CD8-positive, alpha-beta memory T cell (primary cell): ENCODE measurements at places on chromosomes 16 and 17. TPM values are rescaled to one million over a fixed set of nuclear protein-coding genes. Genes with fewer than 3 reads are reported as not detected.
A peak's percentile ranks its signal among the peaks of the same experiment; 100 is the strongest.

DNA sequence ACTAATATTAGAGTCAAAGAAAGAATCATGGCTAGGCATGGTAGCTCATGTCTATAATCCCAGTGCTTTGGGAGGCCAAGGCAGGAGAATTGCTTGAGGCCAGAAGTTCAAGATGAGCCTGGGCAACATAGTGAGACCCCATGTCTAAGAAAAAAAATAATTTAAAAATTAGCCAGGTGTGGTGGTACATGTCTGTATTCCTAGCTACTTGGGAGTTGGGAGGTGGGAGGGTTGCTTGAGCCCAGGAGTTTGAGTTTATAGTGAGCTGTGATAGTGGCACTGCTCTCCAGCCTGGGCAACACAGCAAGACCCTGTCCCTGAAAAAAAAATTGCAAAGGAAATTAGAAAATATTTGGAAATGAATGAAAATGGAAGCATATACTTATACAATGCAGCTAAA, 210.3 kb upstream of the AXIN2 start:
- no peak for DNase-seq
- no peaks in the 10 kb centered on the region for H3K27me3 ChIP-seq
- H3K27ac ChIP-seq = no peak overlapping the region
- H3K4me1 ChIP-seq = no peaks in the 10 kb centered on the region

GRCh38 chr16:30783280-30784109, 3.5 kb downstream of the ZNF629 start:
- no peak for DNase-seq
- H3K36me3 ChIP-seq = no peaks in the 10 kb centered on the region
- no peak overlapping the region for H3K27ac ChIP-seq
- peaks cover 14% of the 10 kb centered on the region for H3K4me1 ChIP-seq
- H3K4me3 ChIP-seq = no peak overlapping the region

- peaks cover 67% of the 10 kb centered on the region for H3K4me1 ChIP-seq
- no peak overlapping the region for H3K27ac ChIP-seq
- DNase-seq = peak; percentile 30
Measured at GRCh38 chr16:27405546-27406451, 3.8 kb downstream of the IL21R start.

GRCh38 chr16:20363191-20363590, 10.7 kb upstream of the UMOD start:
- H3K4me3 ChIP-seq = no peak overlapping the region
- no peaks in the 10 kb centered on the region for H3K36me3 ChIP-seq
- no peak overlapping the region for H3K27ac ChIP-seq
- no peaks in the 10 kb centered on the region for H3K4me1 ChIP-seq

DNA sequence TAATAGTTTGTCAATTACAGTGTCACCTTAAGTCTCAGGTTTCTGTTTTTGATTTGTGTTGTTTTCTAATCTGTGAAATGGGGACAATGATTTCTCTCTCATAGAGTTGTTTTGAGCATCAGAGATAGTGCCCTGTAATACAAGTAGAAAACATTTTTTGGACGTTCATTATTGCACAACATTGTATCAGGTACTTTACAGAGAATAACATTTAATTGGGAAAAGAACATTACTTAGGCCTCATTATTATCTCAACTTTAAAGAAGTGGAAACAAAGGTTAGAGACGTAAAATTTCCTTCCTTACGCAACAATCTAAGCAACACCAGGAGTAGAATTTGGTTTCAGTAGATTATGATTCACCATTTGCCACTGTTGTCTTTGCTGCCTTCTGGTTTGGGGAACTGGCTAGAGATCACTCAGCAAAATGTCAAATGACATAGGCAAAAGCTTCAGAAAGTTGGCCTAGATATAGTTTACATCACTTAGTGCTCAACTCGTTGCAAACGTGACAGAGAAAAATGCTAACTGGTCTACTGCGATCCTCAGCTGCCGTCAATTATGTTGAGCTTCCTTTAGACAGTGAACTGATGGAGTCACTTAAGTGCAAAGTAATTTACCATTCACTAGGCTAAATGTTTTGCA, 1026.8 kb downstream of the CDH11 start:
- no peak for DNase-seq
- H3K36me3 ChIP-seq = no peaks in the 10 kb centered on the region
- no peak overlapping the region for H3K4me3 ChIP-seq
- H3K27ac ChIP-seq = no peak overlapping the region

DNA sequence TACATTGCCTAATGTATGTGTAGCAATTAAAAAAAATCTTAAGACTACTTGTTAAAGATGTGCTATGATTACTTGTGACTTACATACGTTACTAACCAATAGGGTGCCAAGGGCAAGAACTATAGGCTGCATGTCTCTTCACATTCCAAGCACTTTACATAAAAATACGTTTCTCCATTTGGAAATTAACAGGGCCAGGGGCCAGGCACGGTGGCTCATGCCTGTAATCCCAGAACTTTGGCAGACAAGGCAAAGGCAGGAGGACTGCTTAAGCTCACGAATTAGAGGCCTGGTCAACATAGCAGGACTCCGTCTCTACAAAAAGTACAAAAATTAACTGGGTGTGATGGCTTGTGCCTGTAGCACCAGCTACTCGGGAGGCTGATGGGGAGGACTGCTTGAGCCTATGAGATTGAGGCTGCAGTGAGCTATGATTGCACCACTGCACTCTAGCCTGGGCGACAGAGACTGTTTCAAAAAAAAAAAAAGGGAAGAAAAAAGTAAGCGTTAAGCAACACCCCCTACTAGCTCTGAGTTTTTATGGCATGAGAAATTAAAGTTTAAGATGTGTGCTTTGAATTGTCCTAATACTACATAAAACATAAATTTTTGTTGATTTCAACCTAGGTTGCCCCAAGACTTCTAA, 12.3 kb downstream of the PSMD12 start:
- no peak overlapping the region for H3K4me3 ChIP-seq
- H3K36me3 ChIP-seq = peaks cover 40% of the 10 kb centered on the region
- DNase-seq = no peak

DNA sequence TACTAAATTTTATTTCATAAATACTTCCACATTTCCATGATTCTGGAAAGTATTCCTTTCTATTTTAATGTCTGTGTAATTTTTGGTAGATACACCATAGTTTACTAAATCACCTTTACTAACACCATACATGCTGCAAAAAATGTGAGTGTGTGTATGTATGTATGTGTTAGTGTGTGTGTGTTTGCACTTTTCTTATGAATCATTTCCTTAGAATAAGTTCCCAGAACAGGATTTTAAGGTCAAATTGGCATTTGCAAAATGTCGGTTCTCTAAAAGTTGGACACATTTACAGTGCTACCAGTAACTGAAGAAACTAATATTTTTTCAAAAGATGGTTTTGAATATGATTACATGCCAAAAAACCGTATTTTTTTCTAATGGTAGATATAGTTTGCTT, 137.1 kb downstream of the CYB561 start:
- H3K4me1 ChIP-seq = no peaks in the 10 kb centered on the region
- no peak overlapping the region for H3K27ac ChIP-seq
- no peak for DNase-seq
- no peaks in the 10 kb centered on the region for H3K36me3 ChIP-seq
- H3K4me3 ChIP-seq = no peak overlapping the region

DNA sequence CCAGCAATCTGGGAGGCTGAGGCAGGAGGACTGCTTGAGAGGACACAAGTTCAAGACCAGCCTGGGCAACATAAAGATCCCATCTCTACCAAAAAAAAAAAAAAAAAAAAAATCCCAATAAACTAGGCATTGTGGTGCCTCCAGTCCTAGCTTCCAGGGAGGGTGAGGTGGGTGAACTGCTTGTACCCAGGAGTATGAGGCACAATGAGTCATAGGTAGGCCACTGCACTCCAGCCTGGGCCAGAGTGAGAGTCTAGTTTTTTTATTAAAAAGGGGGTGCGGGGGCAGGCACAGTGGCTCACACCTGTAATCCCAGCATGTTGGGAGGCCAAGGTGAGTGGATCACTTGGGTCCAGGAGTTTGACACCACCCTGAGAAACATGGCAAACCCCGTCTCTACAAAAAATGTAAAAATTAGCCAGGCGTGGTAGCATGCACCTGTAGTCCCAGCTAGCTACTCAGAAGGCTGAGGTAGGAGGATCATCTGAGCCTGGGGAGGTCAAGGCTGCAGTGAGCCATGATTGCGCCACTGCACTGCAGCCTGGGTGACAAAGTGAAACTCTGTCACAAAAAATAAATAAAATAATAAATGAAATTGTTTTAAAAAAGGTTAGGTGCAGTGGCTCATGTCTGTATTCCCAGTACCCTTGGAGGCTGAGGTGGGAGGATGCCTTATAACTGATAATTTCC, 7.8 kb upstream of the CHST6 start:
- no peaks in the 10 kb centered on the region for H3K36me3 ChIP-seq
- H3K4me3 ChIP-seq = no peak overlapping the region
- no peak overlapping the region for H3K27ac ChIP-seq

DNA sequence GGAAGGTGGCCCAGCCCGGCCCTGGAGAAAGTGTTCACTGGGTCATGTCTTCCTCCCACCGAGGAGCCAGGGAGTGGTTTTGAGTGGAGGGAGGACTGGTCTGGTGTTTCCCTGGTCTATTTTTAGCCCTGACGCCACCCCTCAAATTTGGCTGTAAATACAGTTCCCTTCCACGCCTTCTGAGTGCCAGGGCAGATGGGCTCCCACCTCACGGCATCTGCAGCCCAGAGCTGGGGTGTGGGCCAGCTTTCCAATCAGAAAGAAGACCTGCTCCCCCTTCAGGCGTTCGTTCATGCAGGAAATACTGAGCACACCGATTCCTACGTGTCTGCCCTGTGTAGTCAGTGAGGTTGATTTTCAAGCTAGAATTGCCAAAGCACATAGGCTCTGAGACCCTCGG, 53.7 kb downstream of the SNX20 start:
- no peak overlapping the region for H3K27ac ChIP-seq
- peaks cover 34% of the 10 kb centered on the region for H3K4me1 ChIP-seq
- H3K4me3 ChIP-seq = no peak overlapping the region
- no peaks in the 10 kb centered on the region for H3K27me3 ChIP-seq
- no peaks in the 10 kb centered on the region for H3K36me3 ChIP-seq

DNA sequence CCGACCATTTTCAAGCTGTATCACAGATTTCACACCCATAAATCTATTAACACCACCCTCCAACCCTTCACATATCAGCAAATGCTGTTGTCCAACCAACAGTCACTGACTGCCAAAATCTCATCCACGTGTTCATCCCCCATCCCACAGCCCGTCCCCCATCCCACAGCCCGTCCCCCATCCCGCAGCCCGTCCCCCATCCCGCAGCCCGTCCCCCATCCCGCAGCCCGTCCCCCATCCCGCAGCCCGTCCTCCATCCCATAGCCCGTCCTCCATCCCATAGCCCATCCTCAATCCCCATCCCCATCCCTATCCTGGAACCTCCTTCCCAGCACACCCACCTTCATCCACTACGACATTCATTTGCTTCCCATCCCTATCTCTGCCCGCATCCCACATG, 14.1 kb downstream of the DLG4 start:
- H3K27ac ChIP-seq = peak overlapping the region; percentile 82
- no peak for DNase-seq
- no peaks in the 10 kb centered on the region for H3K36me3 ChIP-seq
- H3K27me3 ChIP-seq = no peaks in the 10 kb centered on the region
- peak overlapping the region; percentile 62 for H3K4me3 ChIP-seq

GRCh38 chr17:13160296-13160695, 142.5 kb upstream of the ELAC2 start:
- no peaks in the 10 kb centered on the region for H3K36me3 ChIP-seq
- no peak overlapping the region for H3K4me3 ChIP-seq

DNA sequence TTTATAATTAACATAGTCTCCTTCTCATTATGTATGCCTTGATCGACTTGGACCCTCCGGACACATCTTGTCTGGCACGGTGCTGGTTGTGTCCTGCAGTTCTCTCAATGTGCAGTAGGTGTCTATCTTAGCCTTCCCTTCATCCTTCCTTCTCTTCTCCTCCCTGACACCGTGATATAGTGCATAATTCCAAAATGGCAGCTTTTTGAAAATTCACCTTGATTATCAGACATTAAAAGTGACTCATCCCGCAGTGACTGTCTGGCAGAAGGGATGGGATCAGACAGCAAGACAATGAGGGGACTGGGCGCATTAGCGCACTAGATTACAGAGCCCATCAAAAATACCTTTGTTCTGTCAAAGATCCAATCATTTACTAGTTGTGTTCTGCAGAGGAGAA, 70.0 kb upstream of the PMFBP1 start:
- H3K27me3 ChIP-seq = no peaks in the 10 kb centered on the region
- no peaks in the 10 kb centered on the region for H3K4me1 ChIP-seq
- no peak for DNase-seq
- no peak overlapping the region for H3K27ac ChIP-seq

DNA sequence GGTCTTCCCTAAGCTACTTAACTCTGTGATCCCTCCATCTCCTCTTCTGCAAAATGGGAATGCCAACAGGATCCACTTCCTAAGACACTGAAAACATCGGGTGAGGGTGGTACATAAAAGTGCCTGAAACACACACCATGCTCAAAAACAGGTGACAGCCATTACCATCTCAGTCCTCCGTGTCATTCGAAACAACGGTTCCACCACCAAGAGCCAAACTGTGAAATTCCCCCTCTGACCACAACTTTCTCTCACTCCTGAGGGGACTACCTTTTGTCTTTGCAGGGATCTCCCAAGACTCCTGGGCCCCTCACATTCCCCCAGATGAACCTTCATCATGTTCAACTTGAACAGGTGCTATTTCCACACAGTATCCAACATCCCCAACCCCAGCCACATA, 37.0 kb downstream of the NUBP1 start:
- H3K4me3 ChIP-seq = no peak overlapping the region
- no peaks in the 10 kb centered on the region for H3K4me1 ChIP-seq
- no peaks in the 10 kb centered on the region for H3K36me3 ChIP-seq
- H3K27ac ChIP-seq = no peak overlapping the region
- no peaks in the 10 kb centered on the region for H3K27me3 ChIP-seq

- DNase-seq = no peak
- no peak overlapping the region for H3K27ac ChIP-seq
- no peaks in the 10 kb centered on the region for H3K36me3 ChIP-seq
- H3K4me1 ChIP-seq = no peaks in the 10 kb centered on the region
Measured at GRCh38 chr16:87131996-87132345, 185.2 kb downstream of the C16orf95 start.

- H3K36me3 ChIP-seq = no peaks in the 10 kb centered on the region
- peaks cover 57% of the 10 kb centered on the region for H3K27me3 ChIP-seq
- no peak overlapping the region for H3K27ac ChIP-seq
- H3K4me1 ChIP-seq = peaks cover 22% of the 10 kb centered on the region
- no peak overlapping the region for H3K4me3 ChIP-seq
Measured at GRCh38 chr17:50561746-50562141, 1.2 kb downstream of the CACNA1G start.

- no peak for DNase-seq
- H3K36me3 ChIP-seq = no peaks in the 10 kb centered on the region
- no peaks in the 10 kb centered on the region for H3K4me1 ChIP-seq
Measured at GRCh38 chr17:52606098-52606497, 447.6 kb upstream of the CA10 start.

GRCh38 chr16:47858333-47858982, 297.3 kb downstream of the ABCC12 start:
- no peak overlapping the region for H3K4me3 ChIP-seq
- H3K27ac ChIP-seq = no peak overlapping the region
- no peaks in the 10 kb centered on the region for H3K36me3 ChIP-seq
- H3K4me1 ChIP-seq = no peaks in the 10 kb centered on the region

MYL11 gene
- total RNA-seq = 2.4 TPM

CCL1 gene
- total RNA-seq = 52.8 TPM

TBC1D3K gene
- not detected for total RNA-seq

DCUN1D3 gene
- 12.7 TPM for total RNA-seq

WDR45B gene
- total RNA-seq = 50.1 TPM
